ENCODE measurements at places on chromosomes 2 and 18.

GRCh38 chr18:12293831-12294230, 14.2 kb upstream of the TUBB6 start:
- no peak for ATAC-seq

- ATAC-seq, result no peak
Measured at GRCh38 chr2:129934044-129934822, 45.2 kb upstream of the RAB6C start.

DNA sequence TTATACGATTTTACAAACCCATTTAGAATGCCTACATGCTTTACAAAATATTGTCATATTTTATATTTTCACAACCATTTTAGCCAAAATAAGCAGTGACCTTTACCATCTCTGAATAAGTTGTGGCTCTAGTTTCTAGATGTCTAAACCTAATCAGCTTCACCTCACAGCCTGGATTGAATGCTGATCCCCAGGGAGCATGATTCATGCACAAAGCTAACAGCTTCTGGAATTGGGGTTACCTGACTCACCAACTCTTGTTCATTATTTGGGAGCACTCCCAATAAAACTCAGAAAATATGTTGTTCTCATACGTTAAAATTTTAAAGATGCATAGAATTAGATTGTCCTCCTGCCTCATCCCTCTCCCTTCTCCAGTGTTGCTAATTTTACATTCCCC, 611.7 kb upstream of the NETO1 start:
- no peak for ATAC-seq

GRCh38 chr2:8543383-8544170, 138.3 kb upstream of the ID2 start:
- ATAC-seq, result peak; percentile 79

- no peak for ATAC-seq
Measured at GRCh38 chr18:71336576-71337210, 1047.8 kb downstream of the SOCS6 start.

- no peak for ATAC-seq
Measured at GRCh38 chr2:217289907-217290280, 430.0 kb upstream of the TNP1 start.

GRCh38 chr2:120887741-120888231, 152.1 kb downstream of the GLI2 start:
- ATAC-seq, result no peak

- ATAC-seq, result no peak
Measured at GRCh38 chr2:28612131-28612812, 116.4 kb downstream of the PLB1 start.

- ATAC-seq, result no peak
Measured at GRCh38 chr2:106948540-106948939, 62.6 kb upstream of the ST6GAL2 start.

GRCh38 chr2:55097461-55098410, 47.5 kb upstream of the RTN4 start:
- no peak for ATAC-seq

- ATAC-seq, result peak; percentile 93
Measured at GRCh38 chr18:75070625-75071483, 138.1 kb downstream of the PTGR3 start.

DNA sequence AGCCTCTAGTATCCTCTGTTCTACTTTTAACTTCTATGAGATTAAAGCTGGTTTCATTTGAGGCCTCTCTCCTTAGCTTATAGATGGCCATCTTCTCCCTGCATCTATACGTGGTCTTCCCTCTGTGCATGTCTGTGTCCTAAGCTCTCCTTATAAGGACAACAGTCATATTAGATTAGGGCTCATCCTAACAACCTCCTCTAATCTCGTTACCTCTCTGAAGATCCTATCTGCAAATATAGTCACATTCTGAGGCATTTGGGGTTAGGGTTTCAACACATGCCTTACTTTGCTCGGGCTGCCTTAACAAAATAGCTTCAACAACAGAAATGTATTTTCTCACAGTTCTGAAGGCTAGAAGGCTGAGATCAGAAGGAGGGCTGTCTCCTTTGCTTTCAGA, 11.6 kb upstream of the APOB start:
- no peak for ATAC-seq

- no peak for ATAC-seq
Measured at GRCh38 chr2:241842067-241842415, 16.7 kb downstream of the PDCD1 start.

DNA sequence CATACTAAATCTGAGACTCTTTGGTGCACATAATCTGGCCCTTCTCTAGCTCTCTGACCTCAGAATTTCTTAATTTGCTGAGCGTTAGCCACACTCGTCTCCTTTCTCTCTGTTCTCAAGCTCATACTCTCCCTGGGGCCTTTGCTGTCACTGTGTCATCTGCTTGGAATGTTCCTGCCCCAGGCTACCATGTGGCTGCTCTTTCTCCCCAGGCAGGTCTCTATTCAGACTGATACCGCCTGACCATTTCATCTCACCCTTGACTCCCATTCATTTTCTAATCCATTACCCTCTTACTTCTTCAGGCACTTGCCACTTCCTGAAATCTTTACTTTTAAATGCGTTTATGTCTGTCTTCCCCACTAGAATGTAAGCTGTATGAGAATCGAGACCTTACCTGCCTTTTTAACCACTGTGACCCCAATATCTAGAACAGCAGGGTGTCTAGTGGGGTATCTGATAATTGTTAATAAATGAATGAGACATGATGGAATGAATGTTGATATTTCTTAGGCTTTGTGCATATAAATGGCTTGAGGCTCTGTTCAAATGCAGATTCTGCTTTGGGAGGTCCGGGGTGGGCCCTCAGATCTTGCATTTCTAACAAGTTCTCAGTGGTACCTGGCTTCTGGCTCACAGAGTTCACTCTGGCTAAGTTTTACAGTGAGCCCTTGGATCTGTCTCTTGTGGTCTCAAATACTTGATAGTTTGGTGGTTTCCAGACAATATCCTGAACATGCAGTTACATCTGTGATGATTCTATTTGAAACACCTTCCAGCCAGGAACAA, 89.9 kb upstream of the EPC2 start:
- no peak for ATAC-seq

GRCh38 chr2:23241121-23241520, 143.9 kb upstream of the KLHL29 start:
- no peak for ATAC-seq

- no peak for ATAC-seq
Measured at GRCh38 chr18:75124551-75124950, 84.4 kb downstream of the PTGR3 start.

- no peak for ATAC-seq
Measured at GRCh38 chr2:26942543-26943295, 27.7 kb upstream of the MAPRE3 start.

DNA sequence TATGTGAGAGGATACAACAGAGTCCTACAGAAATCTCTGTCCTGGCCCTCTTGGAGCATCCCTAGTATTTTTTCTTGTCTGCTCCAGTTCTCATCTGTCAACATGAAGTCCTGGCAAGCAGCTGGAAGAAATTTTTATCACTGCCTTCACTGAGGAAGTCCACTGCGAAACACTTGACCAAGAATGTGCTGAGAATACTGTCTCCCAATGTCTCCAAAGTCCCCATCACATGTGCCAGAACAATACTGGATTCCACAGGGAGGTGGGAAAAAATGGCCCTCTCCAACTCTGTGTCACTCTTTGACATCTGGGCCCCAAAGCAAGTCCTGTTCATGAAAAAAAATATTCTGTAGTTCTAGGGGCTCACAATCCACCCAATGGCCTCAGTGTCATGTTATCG, 32.8 kb upstream of the PGAP1 start:
- no peak for ATAC-seq

- ATAC-seq, result no peak
Measured at GRCh38 chr2:8985561-8986326, 17.7 kb downstream of the MBOAT2 start.

DNA sequence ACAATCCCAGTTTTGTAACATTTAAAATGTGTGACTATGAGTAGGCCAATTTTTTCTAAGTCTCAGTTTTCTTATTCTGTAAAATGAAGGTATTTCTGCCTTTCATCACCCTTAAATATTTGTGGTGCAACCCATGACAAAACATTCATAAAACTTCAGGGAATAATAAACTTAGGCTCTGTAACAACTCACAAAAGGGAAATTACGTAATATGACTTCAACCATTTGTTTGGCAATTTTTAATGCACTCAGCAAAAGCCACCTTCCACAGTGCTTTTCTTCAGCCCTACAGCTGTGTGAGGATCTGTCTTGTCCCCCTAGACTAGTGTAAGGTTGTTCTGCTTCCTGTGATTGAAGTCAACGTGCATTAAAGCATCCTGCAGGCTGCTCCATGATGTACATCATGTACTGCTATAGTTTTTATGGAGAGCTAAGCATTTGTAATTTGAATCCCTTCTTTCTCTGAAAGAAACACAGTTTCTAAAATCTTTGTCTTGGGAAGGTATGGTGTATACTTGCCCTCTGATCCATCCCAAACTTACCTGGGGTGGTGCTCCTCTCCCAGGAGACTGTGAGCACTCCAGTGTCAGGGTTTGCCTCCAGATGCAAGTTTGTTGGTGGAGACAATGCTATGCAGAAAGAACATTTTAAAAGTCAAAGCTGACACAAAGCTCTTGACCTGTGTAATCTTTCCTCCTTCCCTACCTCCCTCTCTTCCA, 39.1 kb downstream of the FN1 start:
- ATAC-seq, result no peak

- peak; percentile 64 for ATAC-seq
Measured at GRCh38 chr18:9066817-9067306, 35.6 kb upstream of the NDUFV2 start.

GRCh38 chr18:13910501-13910900, 4.8 kb downstream of the MC2R start:
- ATAC-seq, result no peak

DNA sequence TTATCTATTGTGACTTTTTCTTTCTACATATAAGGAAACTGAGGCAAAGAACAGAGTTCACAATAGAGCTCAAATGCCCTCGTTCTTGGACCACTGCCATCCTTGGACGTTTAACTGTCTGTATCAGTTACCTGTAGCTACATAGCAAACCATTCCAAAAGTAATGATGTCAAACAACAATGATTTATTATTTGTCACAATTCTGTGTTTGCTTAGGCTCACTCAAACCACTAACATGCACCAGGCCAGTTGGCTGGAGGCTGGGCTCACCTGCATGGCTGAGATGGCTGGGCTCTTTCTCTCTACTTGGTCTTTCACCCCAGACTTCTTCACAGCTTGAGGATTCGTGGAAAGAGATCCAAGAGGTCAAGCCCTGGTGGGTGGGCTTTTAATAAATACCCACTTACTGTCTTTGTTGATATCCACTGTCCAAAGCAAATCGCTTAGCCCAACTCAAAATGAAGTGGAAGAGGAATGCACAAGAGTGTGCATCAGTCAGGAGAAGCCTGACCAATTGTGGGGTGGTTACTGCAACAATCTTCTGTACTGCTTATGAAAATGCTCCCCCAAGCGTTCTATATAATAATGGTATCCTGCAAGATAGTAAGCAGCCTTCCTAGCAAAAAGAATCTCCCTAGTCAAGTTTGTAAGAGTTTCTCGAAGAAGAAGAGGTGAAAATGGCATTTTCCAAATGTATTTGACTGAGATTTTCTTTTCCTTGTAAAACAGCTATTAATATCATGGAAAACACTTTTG, 163.5 kb upstream of the NT5C1B start:
- no peak for ATAC-seq

- ATAC-seq, result no peak
Measured at GRCh38 chr2:219812672-219813071, 185.2 kb downstream of the SLC4A3 start.

DNA sequence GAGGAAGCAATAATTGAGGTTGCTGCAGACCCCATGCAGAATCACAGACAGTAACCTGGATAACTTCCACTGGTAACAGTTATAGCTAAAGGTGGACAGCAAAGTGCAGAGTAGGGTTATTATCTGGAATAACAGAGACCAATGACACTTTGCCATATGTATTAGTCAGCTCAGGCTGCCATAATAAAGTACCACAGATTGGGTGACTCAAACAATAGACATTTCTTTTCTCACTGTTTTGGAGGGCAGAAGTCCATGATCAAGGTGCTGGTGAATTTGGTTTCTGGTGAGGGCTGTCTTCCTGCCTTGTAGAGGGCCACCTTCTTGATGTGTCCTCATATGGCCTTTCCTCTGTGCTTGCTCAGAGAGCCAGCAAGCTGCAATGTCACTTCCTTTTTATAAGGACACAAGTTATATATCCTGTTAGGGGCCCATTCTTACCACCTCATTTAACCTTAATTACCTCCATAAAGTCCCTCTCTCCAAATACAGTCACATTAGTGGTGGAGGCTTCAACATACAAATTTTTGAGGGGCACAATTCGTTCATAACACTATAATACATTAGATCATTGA, 191.0 kb upstream of the LRP1B start:
- no peak for ATAC-seq

DNA sequence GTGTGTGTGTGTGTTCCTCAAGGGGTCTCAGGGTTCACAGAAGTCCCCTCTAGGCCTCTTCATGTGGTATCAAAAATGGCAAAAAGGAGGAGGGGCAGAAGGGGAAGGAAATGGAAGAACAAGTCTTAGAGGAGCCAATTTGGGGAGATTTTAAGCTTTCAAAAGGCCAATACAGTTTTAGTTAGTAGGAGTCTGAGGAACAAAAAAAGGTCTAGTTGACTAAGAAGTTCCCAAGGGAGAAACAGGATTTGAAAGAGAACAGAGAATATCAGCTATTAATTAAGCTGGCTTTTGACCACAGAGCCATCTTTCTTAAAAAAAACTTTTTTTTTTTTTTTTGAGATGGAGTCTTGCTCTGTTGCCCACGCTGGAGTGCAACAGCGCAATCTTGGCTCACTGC, 7.1 kb downstream of the RNF125 start:
- ATAC-seq, result no peak

DNA sequence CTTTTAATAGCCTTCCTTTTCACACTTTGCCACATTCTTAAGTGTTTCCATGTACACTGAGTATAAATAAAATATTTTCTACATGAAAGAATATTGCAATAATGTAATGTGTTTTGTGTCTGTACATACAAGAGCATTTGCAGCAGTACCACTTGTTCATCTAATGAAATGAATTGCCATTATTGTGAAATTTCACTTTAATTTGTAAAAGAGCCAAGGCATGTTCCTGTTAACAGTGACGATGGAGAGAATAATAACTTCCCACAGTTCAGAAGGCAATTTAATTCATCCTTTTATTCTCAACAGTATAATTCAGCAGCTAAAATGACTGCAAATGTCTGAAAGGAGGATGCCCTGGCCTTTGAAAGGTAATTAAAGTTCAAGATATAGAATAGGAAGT, 853.9 kb downstream of the LRRTM4 start:
- no peak for ATAC-seq

- ATAC-seq, result peak; percentile 79
Measured at GRCh38 chr2:191030521-191031154, 16.7 kb upstream of the STAT1 start.

- ATAC-seq, result no peak
Measured at GRCh38 chr2:199339891-199340605, 117.7 kb downstream of the SATB2 start.

All from activated CD4-positive, CD25-positive, alpha-beta regulatory T cell treated with anti-CD3 and anti-CD28 coated beads, Interleukin-2, amount 50 U/mL, for 24 hours (primary cell).